Fibroblast of skin of abdomen (primary cell): ENCODE measurements at places on chromosomes 5 and 9.

- DNase-seq = no peak
Measured at GRCh38 chr9:107261106-107261505, 22.0 kb upstream of the RAD23B start.

GRCh38 chr9:134929193-134930158 is 11.8 kb upstream of the FCN1 start:
- DNase-seq = no peak

DNA sequence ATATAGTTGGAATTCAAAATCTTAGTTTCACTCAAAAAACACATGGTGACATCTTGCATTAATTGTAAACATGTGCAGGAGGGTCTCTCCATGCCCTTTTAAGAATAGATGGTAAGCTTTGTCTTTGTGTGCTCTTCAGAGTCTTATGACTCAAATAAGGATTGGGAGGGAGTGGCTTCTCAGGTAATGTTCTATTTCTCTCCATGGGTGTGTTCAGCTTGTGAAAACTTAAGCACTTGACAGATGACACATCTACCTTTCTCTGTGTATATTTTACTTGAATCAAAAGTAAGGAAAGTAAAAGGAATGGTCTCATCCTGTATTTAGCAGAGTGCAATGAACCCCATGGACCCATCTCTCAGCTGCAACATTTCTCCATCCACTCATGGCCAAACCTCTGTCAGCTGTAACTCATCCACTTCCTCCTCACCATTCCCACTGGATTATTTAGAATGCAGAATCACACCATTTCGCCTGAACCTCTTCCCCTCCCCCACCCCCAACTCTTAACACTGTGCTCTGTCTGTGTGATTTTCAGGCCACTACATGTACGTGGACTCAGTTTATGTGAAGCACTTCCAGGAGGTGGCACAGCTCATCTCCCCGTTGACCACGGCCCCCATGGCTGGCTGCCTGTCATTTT is 82.1 kb downstream of the MAMDC2 start:
- DNase-seq = no peak

DNA sequence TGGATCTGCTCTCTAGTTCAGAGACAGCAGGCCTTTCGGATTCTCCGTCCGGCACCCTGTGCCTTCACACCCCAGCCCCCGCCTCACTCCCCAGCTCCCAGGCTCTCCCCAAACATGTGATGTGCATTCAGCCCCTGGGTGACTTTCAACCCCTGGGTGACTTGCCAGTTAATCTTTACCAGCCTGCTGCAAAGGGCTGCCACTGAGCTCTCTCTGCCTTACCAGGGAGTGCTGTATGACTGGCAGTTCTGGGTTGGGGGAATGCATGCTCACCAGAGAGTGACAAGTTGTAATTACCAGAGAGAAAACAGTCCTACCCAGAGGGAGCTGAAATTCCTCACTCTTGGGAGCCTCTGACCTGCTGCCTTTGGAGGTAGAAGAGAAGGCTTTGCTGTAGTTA is 4.9 kb upstream of the ADRA1B start:
- no peak for DNase-seq

DNA sequence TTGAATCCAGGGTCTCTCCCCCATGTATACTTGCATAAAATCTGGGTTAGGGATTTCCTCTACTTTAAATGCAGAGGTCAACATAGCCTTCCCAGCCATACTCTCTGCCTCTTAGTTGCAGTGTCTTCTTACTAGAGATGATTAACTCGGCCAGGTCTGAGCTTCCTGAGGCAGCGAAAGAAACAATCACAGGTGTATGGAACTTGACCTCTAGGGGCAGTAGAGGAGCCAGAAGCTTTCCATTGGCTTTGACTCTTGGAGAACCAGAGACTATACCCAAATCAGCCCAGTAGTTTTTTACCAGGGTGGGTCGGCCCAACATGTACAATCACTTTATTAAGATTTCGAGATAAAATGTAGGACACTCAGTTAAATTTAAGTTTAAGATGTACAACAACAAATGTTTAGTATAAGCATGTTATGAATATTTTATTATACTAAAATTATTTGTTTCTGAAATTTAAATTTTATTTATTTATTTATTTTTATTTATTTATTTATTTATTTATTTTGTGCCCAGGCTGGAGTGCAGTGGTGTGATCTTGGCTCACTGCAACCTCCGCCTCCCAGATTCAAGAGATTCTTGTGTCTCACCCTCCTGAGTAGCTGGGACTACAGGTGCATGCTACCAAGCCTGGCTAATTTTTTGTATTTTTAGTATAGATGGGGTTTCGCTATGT is 48.0 kb upstream of the DMRT3 start:
- no peak for DNase-seq

- DNase-seq = peak; percentile 92
Measured at GRCh38 chr5:181207214-181207959, 2.4 kb upstream of the TRIM7 start.
